ENCODE measurements at places on chromosomes 4 and X.
A peak's percentile ranks its signal among the peaks of the same experiment; 100 is the strongest.

DNA sequence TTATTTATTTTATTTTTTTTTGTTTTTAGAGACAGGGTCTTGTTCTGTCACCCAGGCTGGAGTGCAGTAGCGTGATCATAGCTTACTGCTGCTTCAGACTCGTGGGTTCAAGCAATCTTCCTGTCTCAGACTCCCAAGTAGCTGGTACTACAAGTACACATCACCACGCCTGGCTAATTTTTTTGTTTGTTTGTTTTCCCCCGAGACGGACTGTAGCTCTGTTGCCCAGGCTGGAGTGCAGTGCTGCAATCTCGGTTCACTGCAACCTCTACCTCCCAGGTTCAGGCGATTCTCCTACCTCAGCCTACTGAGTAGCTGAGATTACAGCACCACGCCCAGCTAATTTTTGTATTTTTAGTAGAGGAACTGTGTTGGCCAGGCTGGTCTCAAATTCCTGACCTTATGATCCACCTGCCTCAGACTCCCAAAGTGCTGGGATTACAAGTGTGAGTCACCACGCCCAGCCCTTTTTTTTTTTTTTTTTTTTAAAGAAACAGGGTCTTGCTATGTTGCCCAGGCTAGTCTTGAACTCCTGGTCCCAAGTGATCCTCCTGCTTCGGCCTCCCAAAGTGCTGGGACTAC, 32.2 kb downstream of the COPS4 start:
- peak overlapping the region; percentile 30 for H3K4me3 ChIP-seq
- peaks cover 4% of the 10 kb centered on the region for H3K36me3 ChIP-seq
- H3K4me1 ChIP-seq, result peaks cover 12% of the 10 kb centered on the region
- DNase-seq, result peak; percentile 7
- H3K27me3 ChIP-seq, result no peaks in the 10 kb centered on the region

GRCh38 chr4:13950491-13950890, 323.0 kb upstream of the BOD1L1 start:
- DNase-seq, result no peak
- no peak overlapping the region for H3K4me3 ChIP-seq
- H3K4me1 ChIP-seq, result no peaks in the 10 kb centered on the region
- H3K27me3 ChIP-seq, result no peaks in the 10 kb centered on the region

- no peaks in the 10 kb centered on the region for H3K36me3 ChIP-seq
- no peak for DNase-seq
- no peak overlapping the region for H3K27ac ChIP-seq
- H3K4me1 ChIP-seq, result no peaks in the 10 kb centered on the region
- H3K4me3 ChIP-seq, result no peak overlapping the region
- H3K27me3 ChIP-seq, result no peaks in the 10 kb centered on the region
Measured at GRCh38 chr4:100100985-100101384, 89.3 kb downstream of the DDIT4L start.

GRCh38 chrX:154802947-154803346, 2.3 kb downstream of the MPP1 start:
- no peaks in the 10 kb centered on the region for H3K36me3 ChIP-seq
- no peaks in the 10 kb centered on the region for H3K27me3 ChIP-seq
- no peak overlapping the region for H3K4me3 ChIP-seq
- H3K27ac ChIP-seq, result no peak overlapping the region
- peaks cover 42% of the 10 kb centered on the region for H3K4me1 ChIP-seq

DNA sequence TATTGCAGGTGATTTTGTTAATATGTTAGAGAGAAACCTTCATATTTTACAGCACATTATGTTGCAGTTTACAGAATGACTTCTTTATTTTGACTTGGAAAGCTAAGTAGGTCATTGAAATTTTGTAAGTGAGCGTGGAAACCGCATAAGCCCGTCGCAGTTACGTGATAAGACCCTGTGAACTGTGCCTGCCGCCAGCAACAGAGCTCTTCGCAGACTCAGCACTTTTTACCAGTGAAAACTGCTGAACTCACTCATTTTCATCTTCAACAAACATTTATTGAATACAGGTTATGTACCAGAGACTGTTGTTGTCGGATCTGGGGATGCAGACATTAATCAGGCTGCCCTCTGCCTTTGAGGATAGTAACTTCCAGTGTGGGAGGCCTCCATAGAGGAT, 355.7 kb downstream of the HS3ST1 start:
- DNase-seq, result no peak
- H3K27me3 ChIP-seq, result no peaks in the 10 kb centered on the region
- no peaks in the 10 kb centered on the region for H3K4me1 ChIP-seq

GRCh38 chr4:1031956-1032795, 20.8 kb downstream of the FGFRL1 start:
- no peaks in the 10 kb centered on the region for H3K36me3 ChIP-seq
- H3K27me3 ChIP-seq, result no peaks in the 10 kb centered on the region
- no peak overlapping the region for H3K4me3 ChIP-seq
- H3K27ac ChIP-seq, result no peak overlapping the region
- no peak for DNase-seq
- H3K4me1 ChIP-seq, result peaks cover 14% of the 10 kb centered on the region

DNA sequence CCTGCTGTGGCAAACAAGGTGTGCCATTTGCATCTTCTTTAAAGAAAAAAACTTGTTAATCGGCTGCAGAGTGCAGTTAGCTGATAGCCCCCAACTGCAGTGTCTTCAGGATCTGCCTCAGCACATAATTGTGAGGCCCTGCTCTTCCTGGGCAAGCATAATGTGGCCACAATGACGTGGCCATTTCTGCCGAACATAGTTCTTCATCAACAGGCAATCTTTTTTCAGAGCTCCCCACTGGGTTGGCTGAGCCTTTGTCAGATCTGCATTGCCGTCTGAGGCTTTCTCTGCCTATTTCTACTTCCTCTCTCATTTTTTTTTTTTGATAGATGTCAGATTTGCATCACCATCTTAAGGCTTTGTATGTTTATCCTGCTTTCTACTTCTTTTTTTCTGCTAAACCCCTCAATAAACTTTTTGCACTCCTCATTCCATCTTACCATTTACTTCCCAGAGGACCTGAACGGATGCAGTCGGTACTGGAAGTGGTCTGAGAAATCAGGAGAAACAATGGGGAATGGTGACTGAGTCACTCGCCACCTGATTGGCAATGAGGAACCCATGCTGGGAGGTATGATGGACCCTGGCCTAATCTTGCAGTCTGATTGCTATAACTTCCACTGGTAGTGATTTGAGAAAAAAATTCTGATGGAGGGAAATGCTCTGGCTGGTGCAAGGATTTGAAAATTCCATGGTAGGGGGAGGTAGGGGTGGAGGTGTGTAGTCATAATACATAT, 21.2 kb upstream of the TAB3 start:
- no peak overlapping the region for H3K4me3 ChIP-seq
- no peaks in the 10 kb centered on the region for H3K36me3 ChIP-seq
- no peak overlapping the region for H3K27ac ChIP-seq
